ENCODE measurements at places on chromosomes 5 and 9.

DNA sequence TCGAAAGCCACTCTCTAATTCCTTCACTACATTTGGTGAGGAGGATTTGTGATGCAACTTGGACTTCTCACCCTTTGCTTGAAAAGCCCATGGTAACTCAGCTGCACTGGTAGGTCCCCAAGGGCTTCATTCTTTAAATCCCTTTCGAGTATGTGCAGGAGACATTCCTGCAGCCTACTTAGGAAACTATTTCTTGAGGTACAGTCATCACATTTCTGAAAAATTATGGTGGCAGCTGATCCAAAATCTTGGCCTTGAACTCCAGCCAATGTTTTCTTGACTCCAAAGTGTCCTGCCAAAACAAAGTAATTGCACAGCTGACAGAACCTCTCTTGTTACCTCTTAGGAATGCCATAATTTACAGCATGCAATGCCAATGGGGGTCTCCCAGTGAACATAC lies 99.7 kb downstream of the NPR3 start:
- DNase-seq: no peak

GRCh38 chr9:112750016-112750763 lies at the start of gene SNX30:
TSS of gene SNX30 (plus strand) at chr9:112750760. CDS start at chr9:112751002, 242 bp downstream.
- DNase-seq: peak; percentile 80

DNA sequence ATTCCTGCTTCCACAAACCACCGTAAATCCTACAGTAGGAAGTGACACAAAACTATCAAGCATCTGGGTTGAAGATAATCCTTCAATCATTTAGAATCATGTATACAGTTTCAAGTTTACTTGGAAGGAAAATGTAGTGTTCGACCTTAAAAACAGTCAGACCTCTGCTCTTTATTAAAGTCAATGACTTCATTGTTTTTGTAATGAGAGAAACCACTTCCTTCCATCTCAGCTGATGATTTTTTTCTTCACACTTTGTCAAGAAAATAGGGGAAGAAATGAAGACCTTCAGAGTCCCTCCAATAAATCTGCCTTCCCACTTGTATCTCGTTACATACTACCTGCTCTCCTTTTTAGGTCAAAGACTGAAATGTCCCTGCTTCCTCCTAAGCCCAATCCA lies 30.1 kb downstream of the TUSC1 start:
- no peak for DNase-seq

- no peak for DNase-seq
These were observed 3.6 kb upstream of the AGPAT2 start for GRCh38 chr9:136690806-136691261.

GRCh38 chr9:124412228-124412575 lies 3.0 kb downstream of the PSMB7 start:
- DNase-seq: no peak

DNA sequence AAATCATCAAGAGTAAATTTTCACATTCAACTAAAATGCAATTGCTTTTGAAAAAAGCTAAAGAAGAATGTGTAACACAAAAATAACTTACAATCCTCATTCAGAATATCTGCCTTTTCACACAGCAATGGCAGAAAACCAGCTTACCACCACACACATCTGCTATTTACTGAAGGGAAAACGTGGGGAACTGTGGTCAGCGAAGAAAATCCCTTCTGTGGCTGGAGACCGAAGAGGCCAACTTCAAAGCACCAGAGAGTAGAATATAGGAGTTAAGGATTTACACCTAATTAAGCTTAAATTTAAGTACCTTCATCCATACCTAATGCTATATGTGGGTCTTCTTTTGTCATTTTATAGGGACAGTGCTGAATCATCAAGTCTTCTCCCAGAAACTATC lies 339.6 kb downstream of the DEPDC1B start:
- DNase-seq: no peak

DNA sequence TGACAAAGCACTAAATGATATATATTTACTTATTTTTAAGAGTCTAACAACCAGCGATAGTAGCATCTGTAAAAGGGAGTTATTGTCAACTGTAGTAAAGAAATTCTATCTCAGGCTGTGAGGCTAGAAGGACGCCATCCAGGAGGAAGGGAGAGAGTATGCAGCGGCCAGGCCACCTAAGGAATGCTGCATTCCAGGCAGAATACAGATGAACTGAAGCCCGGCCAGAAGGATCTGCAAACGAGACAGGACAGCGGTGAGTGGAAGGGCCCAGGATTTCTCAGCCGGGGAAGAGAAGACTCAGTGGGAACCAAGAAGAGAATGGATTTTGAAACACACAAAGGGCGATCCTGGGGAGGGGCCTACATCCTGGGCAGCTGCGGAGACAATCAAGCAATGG lies 7.4 kb downstream of the RETREG1 start:
- DNase-seq: no peak

GRCh38 chr5:42531611-42532010 lies 108.4 kb downstream of the GHR start:
- DNase-seq: no peak

DNA sequence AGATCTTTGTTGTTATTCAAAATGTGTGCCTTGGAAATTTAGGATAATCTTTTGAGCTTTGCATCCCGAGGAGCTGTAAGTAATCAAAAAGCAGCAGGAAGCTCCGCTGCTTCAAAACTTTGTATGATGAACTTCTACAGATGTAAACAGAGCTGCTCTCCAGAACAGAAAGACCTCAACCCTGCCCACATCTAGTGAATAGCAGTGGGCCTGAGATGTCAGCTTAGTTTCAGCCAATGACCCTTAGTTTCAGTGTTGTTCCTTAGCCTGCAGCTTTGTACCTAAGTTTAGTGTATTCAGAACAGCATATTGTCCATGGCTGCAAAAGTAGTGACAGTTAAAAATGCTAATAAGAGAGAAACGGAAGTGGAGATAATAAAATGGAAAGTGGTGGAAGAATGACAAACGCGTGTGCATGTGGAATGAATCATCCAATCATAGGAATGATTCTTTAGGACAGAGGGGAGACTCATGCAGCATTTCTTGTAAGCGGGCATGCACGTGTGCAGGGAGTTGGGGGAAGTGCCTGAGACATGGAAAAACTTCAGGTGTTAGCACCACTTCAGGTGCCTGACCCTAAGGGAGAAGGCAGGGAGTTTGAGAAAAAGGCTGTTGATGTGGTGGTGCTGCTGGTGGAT lies 24.9 kb downstream of the SNX24 start:
- DNase-seq: no peak

GRCh38 chr5:113293068-113293974 lies 141.5 kb downstream of the TSSK1B start:
- DNase-seq: no peak

DNA sequence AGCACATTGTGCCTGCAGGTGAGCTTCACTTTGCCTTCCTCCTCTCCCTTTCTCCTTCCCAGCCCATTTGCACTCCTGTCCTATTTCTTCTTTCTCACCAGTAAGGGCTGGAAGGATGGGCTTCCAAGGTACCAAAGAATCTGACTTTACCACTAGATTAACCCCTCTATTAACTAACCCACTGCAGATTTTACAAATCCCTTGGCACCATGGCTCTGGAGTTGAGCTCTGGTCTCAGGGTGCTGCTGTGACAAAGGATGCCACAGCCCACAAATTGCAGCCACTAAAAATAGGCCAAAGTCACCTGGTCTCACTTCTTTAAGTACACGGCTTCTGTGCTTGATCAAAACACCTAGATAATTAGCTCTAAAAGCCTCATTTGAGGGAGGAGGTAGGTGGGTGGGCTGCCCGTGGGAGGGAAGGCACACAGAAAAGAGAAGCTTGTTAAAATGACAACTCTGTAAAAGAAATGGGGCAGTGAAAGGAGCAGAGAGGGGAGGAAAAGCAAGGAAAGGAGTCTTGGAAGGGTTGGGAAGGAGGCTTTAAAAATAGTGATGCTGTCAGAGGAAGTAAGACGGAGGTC lies 327.4 kb downstream of the DRD1 start:
- DNase-seq: no peak

- no peak for DNase-seq
These were observed 97.8 kb downstream of the SNX18 start for GRCh38 chr5:54615381-54615780.

GRCh38 chr5:151465476-151465875 lies 18.1 kb downstream of the SLC36A1 start:
- DNase-seq: no peak

DNA sequence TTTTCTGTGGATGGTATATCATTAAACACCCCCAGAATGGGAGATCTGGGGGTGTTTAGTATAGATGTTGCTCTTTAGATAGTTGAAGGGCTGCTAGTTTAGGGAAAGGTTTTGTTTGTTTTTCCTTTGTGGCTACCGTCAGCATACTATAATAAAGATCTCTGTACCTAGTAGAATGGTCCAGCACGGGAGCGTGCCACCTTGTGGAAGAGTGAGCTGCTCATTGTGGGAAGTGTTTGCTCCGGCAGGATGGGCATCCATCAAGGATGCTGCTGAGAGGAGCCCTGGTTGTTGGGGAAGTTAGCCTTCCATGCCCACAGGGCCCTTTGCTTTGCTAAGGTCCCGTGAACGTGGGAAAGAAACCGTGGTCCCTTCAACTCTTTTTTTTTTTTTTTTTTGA lies 113.1 kb downstream of the LIFR start:
- no peak for DNase-seq

GRCh38 chr5:58275516-58275915 lies 184.4 kb downstream of the PLK2 start:
- no peak for DNase-seq

GRCh38 chr5:96977228-96977627 lies 41.3 kb downstream of the LNPEP start:
- no peak for DNase-seq

DNA sequence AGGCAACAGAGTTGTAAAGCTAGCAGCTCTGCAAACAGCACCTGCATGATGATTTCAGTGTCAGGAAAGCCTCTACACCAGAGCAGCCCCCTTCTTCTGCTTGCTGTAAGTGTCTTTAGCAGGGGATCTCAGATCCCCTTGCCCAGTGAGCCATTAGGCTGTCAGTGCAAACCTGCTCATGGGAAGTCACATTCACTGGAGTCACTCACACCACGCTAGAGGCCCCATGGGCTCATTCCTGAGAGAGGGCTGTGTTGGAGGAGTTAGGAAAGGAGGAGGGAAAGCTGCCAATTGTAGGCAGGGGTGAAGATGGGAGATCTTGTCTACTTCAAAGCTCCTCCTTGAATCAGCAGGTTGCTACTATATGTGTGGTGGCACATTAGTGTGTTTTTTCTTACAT lies 275.2 kb downstream of the SMARCA2 start:
- DNase-seq: no peak

DNA sequence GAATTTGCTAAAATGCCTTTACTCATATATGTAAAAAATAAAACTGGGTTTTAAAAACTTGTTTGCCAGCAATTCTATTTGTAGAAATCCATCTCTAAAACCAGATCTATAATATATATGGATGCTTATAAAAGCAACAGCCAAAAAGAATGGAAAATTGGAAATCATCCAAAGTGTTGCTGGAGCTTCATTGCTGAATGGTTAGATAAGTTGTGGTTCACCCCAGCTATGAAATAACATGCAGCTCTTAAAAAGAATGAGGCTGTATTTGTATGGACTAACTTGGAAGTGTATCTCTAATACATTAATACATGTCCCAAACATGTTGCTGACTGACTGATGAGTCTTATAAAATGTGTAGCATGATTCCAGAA lies 76.2 kb downstream of the STK10 start:
- no peak for DNase-seq

- no peak for DNase-seq
These were observed 97.7 kb downstream of the LHFPL2 start for GRCh38 chr5:78550891-78551290.

GRCh38 chr9:36728651-36729520 lies 156.2 kb downstream of the MELK start:
- peak; percentile 56 for DNase-seq

Measured in CD4-positive, alpha-beta T cell treated with Interleukin-2 at 100 ng/mL for 4 hours (primary cell).